Effector CD8-positive, alpha-beta T cell (primary cell): ENCODE measurements at places on chromosomes 1 and 21.

DNA sequence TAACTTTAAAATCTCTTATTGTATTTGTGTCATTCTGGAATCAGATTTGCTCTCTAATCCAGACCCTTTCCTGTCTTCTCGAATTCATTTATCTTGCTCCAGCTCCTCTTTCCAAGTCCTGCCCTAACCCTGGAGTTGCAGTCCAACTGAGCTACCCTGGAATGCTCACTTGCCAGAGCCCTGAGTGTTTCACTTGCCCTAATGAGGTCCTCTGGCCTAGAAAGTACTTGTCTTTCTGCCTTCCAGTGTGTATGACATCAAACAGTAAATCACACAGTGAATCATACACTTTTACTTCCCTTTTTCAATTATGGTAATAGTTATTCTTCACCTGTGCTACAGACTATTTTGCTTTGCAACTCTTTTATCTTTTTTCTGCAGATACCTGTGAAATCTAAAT, 96.9 kb downstream of the NEK7 start:
- DNase-seq, result no peak

GRCh38 chr1:230542681-230543080, 99.6 kb upstream of the COG2 start:
- DNase-seq, result no peak

DNA sequence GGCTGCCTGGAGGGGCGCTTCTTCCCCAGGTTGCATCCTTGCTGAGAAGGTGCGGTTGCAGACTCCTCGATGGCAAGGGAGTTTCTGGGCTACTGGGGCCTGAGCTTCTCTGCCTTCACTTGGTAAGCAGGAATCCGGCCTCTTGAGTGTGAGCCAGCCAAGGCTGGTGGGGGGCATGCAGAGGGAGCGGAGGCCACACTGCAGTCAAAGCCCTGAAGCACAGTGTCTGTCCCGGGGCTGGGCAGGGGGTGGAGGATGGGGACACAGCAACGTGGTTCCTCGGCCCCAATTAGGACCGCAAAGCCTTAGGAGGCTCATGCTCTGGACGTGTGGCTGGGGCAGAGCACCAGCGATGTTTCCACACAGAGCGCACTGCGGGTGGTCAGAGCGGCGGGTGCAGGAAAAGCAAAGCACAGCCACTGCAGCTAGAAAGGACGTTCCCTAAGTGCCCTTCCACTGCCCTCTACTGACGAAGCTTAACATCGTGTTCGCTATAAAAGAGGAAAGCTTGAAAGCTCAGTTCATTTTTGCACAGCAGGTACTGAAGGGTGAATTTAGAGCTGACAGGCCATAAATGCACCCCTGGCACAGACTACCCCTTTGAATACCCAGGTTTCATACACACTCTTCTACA, 60.7 kb upstream of the COG2 start:
- DNase-seq, result no peak

DNA sequence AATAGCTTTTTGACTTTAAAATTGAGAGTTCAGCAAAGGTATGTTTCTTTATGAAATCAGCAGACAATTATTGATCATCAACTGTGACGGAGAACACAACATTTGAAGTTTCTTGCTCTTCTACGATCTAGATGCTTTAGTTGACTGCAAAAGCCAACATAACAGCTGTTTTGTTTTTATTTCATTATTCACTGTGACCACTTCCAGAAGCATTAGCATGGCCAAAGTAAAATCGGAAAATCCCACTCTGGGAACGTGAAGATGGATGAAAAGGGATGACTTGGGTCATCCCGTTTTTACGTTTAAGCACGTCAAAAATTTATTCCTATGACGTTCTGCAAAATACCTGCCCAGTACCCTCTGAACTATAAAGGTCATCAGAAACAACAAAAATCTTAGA, 833.0 kb upstream of the ADAMTS5 start:
- no peak for DNase-seq

DNA sequence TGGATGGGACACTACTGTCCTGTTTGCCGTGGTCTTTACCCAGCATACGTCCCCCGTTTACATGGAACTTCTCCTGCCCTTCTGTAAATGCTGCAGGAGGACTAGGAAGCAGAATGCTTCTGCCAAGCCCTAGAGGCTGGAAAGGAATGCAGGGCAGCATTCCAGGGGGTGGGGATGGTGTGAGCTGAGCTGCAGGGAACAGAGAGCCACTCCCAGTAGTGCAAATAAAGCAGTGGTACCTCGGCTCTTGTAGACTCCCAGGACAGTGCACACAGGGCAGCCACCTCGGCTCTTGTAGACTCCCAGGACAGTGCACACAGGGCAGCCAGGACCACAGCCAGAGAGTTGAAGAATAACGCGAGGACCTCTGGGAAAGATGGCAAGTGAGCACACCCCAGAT, 35.4 kb downstream of the PTPRU start:
- no peak for DNase-seq

DNA sequence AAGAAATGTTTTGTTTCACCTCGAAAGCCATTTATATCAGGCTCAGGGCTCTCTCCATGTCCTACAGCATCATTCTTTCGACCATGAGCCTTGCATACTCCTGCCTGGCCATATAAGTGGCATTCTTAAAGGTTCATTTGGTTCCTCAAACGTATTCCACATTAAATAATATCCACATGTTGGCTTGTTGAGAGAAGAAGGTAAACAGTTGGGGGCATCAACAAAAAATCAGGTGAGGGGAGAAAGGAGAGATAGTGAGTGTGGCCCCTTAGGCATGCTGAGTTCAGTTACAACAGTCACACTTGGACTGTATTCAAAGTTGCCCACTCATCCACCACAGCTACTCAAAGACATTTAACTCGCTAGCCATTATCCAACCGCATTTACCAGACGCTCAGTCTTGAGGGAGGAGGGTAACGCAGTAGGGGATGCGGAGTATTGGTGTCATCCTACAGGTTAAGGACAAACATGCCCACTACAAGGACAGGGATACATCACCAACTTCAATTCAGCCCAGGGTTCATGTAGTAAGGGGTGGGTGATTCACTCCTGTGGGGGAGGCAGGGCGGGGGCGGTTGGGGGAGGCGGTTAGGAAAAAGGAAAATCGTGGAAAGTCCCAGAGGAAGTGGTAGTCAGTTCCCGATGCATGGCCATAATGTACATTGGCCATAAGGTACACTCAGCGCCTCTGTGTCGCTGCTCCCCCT, 1.4 kb downstream of the ZNF697 start:
- no peak for DNase-seq

- DNase-seq, result no peak
These were observed 71.0 kb downstream of the RD3 start for GRCh38 chr1:211420845-211421454.

- DNase-seq, result no peak
These were observed 36.9 kb upstream of the PADI2 start for GRCh38 chr1:17156108-17156507.

- DNase-seq, result no peak
These were observed 97.4 kb upstream of the TNR start for GRCh38 chr1:175840787-175841186.

- no peak for DNase-seq
These were observed 2.4 kb upstream of the ELF3 start for GRCh38 chr1:202007805-202008489.

DNA sequence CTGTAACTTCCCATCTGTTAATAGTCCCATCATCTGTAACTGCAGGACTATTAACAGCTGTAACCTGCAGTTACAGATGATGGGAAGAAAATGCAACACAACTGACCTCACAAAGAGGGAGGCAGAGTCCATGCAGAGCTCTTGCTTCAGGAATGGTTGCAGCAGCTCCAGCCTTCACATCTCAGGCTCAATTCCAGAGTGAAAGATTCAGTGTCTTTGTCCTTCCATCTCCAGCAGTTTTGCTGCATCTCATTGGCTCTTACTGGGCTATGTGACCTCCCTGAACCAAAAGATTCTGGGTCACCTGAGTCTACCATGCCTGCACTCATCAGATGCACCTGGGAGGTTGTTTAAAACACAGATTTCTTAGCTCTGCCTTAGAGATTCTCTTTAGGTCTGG, 686.7 kb downstream of the MATN1 start:
- no peak for DNase-seq

DNA sequence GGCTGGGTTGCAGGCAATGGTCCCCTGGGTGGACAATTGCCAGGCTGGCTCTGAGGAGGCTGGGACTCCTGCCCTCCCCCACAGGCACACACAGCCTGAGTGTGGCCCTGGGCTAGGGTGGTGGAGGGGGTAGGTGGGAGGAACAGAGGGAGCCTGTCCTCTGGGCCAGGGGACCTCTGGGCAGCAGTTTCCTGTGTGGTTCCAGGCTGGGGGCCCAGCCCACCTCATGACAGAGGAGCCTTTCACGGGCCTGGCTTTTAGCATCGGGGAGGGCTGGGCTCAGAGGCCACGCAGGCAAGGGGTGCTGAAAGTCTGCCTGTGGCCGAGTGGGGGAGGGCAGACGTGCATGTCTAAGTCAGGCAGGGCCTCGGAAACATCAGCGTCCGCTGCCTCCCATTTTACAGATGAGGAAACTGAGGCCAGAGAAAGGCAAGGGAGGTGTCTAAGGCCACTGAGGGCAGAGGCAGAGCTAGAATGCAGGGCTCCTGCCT, 7.0 kb downstream of the EXTL1 start:
- no peak for DNase-seq

DNA sequence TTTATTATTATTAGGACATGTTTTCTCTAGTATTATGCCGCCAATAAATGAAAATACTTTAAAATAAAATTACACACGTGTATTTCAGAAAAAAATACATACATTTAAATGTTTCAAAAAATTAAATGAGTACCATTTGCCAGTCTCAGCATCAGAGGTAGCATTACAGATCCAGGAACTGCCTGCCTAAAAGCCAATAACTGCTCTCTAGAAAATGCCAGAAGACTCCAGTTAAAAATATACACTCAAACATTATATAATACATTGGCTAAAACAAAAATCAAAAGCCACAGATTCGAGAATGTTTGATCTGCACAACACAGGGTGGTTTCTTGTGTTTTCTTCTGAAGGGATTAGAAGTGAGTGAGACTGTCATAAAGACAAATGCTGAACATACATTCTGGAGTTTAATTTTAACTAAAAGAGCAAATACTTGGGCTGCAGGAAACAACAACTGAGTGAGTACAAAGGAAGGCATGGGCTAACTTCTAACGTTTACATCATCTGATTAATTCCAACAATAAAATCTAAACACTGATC, 105.5 kb downstream of the RERE start:
- DNase-seq, result no peak
